Stimulated activated naive CD4-positive, alpha-beta T cell (primary cell): ENCODE measurements at places on chromosomes 3 and 15.

- no peak for DNase-seq
These were observed 70.6 kb upstream of the RAD18 start for GRCh38 chr3:9033867-9034266.

DNA sequence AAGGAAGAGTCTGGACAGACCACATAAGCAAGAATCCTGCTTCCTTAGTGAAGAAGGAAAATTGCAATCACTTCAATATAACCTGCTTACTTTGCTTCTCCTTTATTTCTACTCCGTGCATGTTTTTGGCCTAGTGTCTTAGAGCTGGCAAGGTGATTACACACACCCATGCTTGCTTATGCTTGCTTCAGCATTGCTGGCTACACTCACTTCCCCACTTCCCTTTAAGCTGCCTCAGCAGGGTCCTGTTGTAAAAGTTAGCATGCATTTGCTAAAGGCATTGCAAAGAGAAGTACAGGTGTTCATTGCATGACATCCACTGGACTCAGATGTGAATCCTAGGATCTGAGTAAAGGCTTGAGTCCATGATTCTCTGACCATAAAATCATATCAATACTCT, 47.5 kb upstream of the STT3B start:
- no peak for DNase-seq

GRCh38 chr3:190013943-190014924, 106.5 kb downstream of the P3H2 start:
- DNase-seq: no peak

- DNase-seq: no peak
These were observed 15.9 kb downstream of the MYZAP start for GRCh38 chr15:57607570-57608000.

DNA sequence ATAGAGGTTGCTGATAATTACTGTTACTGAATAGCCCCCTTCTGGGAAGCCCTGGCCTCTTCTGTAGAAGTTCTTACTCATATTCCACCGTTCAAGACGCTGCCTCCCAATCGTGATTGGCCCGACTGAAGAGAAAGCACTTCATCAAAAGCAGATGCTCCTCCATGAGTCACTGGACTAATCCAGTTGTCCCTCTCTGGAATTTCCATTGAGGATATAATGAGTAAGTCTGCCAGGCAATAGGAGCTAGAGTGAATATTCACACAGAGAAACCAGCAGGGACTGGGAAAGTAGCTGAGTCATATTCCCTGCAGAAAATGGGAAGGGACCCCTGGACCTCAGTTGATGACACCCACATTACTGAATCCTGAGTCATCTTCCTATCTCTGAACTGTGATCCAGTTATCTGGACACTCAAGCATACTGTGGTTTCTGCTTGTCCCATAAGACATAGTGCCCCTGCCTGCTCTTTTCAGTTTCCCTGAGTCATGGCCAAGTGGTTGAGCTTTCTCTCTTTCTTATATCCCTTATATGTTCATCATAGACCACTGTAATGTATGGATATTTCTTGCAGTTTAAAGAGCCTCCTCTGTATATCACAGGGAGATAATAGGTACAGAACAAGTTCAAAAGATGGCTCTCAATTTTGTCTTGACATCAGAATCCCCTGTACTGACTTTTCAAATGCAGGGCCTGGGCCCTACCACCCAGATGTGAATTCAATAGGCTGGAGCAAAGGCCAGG, 151.2 kb upstream of the CDIN1 start:
- no peak for DNase-seq

DNA sequence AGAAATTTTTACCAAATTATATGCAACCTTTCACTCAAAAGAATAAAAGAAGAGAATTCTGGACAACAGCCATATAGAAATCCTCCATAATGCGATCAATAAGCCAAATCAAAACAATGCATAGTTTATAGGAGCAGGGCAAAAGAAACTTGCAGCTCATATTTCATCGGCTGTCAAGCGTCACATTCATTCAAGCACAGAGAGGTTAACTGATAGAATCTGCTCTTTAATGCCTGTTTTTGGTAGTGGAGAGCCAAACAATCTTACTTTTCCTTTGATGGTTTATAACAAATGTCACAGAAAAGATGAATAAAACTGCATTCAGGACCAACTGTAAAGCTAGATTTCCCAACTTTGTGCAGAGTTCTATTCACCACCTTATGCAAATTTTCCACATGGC, 35.4 kb downstream of the PRTG start:
- no peak for DNase-seq
